CD4-positive, CD25-positive, alpha-beta regulatory T cell (primary cell): ENCODE measurements at places on chromosomes 13 and 19.

GRCh38 chr13:76239031-76239680 is 603.0 kb downstream of the LMO7 start:
- no peak for DNase-seq

DNA sequence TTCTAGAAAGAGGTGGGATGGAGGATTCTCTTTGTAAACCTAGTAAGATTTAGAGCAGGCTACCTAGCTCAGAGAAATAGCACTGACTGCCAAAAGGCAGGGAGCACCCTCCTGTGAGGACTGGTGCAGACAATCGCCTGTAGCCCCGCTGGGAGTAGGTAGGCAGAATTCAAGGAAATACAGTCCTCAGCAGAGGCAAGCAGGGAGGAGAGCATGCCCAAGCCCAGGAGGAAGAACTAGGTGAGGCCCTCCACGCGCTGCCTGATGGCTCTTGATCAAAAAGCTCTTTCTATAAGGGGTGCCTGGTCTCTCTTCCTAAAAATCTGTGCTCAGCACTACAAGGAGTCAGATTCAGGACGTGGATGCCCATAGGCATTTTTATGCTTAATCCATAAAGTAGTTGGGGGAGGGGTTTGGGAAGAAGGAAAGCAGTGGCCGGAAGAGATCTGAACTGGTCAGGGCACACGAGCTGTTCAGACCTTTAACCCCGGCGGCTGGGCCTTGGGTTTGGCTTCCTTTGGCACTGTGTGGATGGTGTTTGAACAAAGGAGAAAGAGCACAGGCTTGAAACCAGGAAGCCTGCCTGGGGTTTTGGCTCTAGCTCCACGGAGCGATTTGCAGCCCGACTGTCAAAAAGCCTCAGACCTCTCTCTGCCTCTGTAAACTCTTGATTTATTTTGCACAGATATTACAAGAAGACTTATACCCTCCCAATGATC is 320.6 kb downstream of the FOXO1 start:
- DNase-seq: no peak

DNA sequence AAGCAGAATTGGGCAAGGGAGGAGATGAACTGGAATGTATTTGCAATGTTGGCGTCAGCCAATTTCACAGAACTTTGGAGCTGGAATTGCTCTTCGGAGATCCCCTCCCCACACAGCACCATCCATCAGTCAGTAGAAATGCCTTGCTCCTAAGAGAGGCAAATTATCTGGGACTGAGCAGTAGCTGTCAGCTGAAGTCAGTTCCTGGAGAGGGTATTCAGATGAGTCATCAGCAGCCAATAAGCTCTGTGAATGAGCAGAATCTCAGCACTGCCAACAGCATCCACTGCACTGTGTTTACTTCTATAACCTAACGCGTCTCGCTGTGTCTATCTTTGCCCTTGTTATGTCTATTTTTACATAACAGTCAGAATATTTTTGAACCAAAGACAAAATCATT is 213.7 kb downstream of the SLITRK5 start:
- no peak for DNase-seq

GRCh38 chr13:99484473-99484872 is 16.8 kb upstream of the TM9SF2 start:
- peak; percentile 70 for DNase-seq

DNA sequence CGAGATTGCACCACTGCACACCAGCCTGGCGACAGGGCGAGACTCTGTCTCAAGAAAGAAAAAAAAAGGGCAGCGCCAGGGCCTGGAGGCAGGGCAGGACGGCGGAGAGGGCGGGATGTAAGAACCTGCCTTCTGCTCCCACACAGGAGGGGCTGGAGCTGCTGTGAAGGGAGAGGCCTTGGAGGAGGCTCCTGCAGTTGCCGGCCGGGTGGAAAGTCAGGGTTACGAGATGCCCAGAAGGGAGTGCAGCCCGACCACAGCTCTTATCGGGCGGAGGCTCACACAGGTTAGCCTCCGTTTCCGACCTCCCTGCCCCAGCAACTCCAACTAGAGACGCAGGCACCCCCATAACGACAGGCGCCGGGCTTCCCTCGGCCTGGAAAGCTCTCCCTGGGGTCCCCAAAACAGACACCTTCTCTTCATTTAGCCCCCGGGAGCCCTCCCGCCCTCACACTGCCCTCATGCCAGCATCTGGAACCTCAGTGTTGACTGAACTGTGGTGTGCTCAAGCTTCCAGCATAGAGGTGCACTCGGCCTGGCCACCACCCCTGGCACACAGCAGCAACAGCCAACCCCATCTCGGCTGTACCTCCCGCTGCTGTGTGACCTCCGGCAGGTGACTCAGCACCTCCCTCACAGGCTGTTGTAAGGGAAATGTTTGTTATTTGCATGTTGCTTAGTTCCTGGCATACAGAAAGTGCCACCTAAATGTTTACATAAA is 1.4 kb downstream of the PLPP2 start:
- no peak for DNase-seq

- no peak for DNase-seq
These were observed 7.7 kb downstream of the C2CD4C start for GRCh38 chr19:400976-401865.

DNA sequence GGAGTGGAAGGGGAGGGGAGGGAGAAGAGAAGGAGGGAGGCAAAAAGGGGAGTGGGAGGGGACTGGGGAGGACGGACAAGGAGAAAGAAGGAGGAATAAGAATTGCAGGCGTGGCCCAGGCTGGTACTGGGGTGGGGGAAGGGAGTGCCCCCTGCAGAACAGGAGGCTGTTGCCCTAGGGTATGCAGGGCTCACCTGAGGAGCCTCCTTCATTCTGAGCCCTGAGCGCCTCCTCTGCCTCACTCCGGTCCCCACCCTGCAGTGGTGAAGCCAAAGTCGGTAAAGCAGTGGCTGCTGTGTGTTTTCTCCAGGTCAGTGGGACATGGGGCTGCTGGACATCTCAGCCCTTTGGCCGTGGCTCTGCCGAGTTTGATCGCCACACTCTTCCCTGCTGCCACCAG is 9.1 kb upstream of the CDC16 start:
- no peak for DNase-seq

GRCh38 chr13:42707586-42707985 is 73.8 kb upstream of the FAM216B start:
- no peak for DNase-seq

DNA sequence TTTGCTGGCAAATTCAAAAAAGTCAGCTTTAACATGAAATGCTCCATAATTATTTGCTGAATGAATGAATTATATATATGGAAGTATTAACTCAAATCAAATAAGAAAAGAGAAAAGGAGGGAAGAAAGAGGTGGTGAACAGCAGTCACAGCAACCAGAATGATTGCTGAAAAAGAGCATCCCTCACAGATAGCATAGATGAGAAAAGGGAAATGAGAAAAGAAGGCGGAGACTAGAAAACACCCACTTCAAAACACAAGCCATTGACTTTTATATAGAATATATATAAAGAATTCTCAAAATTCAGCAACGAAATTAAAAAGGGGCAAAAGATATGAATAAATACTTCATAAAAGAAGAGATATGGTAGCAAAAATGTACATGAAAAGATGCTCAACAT is 75.2 kb downstream of the CAB39L start:
- no peak for DNase-seq

GRCh38 chr19:28914173-28914572 is 298.8 kb downstream of the UQCRFS1 start:
- no peak for DNase-seq

GRCh38 chr19:10159610-10160009 is 35.1 kb downstream of the DNMT1 start:
- DNase-seq: no peak

- DNase-seq: no peak
These were observed 429 bp upstream of the ZNF225 start for GRCh38 chr19:44112802-44113137.

GRCh38 chr13:32087955-32088747 is 56.6 kb downstream of the FRY start:
- DNase-seq: no peak

GRCh38 chr19:47445937-47446402 is 25.7 kb downstream of the SLC8A2 start:
- peak; percentile 52 for DNase-seq

DNA sequence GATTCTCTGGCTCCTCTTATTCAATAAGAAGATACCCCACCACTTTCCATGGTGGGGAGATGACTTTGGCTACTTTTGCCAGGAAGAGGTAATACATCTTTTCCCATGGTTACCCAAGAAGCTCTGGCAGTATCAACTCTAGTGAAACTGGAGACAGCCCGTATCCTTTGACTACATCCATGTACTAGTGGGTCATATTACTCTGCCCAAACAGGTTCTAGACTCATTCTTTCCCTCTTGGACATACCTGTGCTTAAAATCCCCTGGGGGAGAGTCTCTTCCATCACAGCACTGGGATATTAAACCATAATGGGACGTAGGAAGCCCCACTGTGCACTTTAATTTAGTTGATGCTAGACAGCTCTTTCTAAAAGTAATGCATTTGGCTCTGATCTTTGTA is 144.7 kb upstream of the KLF12 start:
- no peak for DNase-seq
